Effector CD4-positive, alpha-beta T cell (primary cell): ENCODE measurements at places on chromosomes 3 and 15.

DNA sequence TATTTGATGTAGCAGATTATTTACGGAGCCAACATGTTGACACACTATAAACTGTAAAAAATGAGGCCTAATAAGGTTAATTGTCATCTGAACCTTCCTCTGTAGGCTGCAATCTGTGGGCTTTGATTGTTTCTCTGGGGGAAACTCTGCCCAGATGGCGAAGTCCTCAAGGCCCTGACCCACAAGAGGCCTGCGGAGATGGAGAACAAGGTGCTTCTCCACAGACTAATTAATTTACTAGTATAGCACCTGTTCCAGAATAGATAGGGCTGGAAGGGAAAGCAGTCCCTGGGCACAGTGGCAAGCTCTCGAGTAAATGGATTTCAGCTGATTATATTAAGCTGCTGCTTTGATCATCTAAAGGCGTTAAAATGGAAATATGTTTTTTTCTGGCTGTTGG, 338.8 kb upstream of the DNAJC19 start:
- DNase-seq, result no peak

DNA sequence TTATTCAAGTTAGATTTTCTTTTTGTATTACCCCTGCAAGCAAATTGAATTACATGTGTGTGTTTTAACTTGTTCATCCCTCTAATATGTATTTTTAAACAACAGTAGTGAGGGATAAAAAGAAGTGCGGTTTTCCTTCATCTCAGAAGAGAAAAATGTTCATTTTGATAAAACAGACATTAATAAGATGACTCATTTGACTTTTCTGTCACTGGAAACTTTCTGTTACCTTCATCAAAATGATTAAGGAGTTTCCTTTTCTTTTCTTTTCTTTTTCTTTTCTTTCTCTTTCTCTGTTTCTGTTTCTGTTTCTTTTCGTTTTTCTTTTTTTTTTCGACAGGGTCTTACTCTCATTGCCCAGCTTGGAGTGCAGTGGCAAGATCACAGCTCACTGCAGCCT, 53.0 kb downstream of the ECT2 start:
- no peak for DNase-seq

DNA sequence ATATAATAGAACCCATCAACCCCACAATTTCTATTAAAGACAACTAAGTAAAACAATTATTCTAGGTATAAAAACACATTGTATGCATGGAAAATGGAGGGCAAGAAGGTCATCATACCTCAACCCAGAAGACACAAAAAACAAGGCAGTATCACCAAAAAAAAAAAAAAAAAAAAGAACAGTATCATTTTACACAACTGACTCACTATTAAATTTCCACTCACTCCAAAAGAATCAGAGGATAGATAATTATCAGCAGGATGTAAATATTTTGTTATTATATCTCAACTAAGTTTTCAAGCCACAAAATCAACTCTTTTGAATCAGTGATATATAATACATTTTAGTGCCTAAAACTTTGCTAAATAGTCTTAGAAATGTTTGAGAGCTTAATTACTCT, 55.0 kb downstream of the CLASP2 start:
- no peak for DNase-seq

DNA sequence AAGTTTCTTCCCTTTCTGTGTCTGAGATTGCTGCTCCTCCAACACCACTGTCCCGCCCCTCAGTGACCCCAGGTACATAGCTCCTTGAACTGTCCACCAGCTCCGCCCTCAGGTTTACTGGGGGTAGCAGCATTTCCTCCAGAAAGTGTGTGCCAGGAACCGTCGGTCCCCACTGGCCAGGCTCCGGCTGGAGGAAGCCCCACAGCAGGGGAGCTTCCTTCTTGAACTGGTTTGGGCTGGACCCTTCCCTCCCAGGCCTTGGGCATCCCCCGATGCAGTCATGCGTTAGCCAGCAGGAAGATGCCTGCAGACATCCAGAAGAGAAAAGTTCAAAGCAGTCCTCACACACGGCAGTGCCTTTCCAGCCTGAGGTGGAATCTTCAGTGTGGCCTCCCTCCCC, 19.7 kb downstream of the PAK6 start:
- DNase-seq, result no peak

- DNase-seq, result no peak
Measured at GRCh38 chr15:101293122-101293521, 1.9 kb downstream of the SNRPA1 start.

GRCh38 chr3:58164199-58164879, 46.4 kb downstream of the DNASE1L3 start:
- no peak for DNase-seq
